ENCODE measurements at places on chromosomes 7 and 10. TPM values are rescaled to one million over a fixed set of nuclear protein-coding genes. Genes with fewer than 3 reads are reported as not detected.

DNA sequence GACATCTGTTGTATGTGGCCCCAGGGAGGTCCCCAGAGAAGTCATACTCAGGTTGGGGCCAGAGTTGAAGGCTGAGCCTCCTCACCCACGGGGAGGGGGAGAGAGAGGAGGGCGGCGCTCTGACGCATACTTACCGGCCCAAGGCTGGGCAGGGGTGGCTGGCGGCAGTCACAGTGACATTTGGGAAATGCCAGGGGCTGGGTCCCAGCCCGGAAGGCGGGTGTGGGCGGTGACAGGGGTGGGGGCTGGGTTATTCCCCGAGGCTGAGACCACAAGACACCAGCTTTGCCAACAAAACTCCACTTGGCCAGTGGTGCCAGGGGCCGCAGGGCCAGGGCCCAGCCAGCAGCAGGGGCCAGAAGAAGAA lies 41.1 kb downstream of the RASGEF1A start:
- peaks cover 22% of the 10 kb centered on the region for H3K27me3 ChIP-seq
- no peaks in the 10 kb centered on the region for H3K36me3 ChIP-seq
- no peak overlapping the region for H3K4me3 ChIP-seq
- peaks cover 25% of the 10 kb centered on the region for H3K4me1 ChIP-seq
- DNase-seq = peak; percentile 10

The EXOSC1 gene
- 27.1 TPM for total RNA-seq

GRCh38 chr7:7698930-7699329 lies 19.5 kb downstream of the RPA3 start:
- no peak overlapping the region for H3K4me3 ChIP-seq
- H3K4me1 ChIP-seq = peaks cover 27% of the 10 kb centered on the region
- no peaks in the 10 kb centered on the region for H3K27me3 ChIP-seq
- no peak overlapping the region for H3K27ac ChIP-seq
- no peak for DNase-seq

GRCh38 chr7:50037086-50037485 lies 56.0 kb downstream of the ZPBP start:
- H3K27me3 ChIP-seq = no peaks in the 10 kb centered on the region
- no peak for DNase-seq
- no peaks in the 10 kb centered on the region for H3K36me3 ChIP-seq

DNA sequence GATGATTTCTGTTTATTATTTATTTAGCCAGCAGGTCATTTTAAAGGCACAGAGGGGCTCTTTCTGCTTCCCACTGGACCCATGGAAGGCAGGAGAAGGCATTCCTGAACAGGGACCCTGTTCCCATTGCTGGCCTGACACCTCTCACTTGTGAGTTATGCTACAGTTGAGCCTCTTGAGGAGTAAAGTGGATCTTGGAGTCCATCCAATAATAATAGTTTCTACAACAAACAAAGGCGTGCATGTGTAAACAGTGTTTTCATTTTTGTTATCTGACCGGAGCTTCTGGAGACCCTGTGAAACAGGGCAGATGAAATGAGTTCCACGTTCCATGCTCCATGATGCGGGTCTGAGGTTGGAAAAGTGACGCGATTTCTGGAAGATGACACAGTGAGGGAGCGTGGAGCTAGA lies 127.3 kb upstream of the HABP2 start:
- H3K4me3 ChIP-seq = no peak overlapping the region
- no peaks in the 10 kb centered on the region for H3K27me3 ChIP-seq
- no peak for DNase-seq
- peaks cover 6% of the 10 kb centered on the region for H3K36me3 ChIP-seq
- no peaks in the 10 kb centered on the region for H3K4me1 ChIP-seq

The STEAP4 gene
- not detected for total RNA-seq

DNA sequence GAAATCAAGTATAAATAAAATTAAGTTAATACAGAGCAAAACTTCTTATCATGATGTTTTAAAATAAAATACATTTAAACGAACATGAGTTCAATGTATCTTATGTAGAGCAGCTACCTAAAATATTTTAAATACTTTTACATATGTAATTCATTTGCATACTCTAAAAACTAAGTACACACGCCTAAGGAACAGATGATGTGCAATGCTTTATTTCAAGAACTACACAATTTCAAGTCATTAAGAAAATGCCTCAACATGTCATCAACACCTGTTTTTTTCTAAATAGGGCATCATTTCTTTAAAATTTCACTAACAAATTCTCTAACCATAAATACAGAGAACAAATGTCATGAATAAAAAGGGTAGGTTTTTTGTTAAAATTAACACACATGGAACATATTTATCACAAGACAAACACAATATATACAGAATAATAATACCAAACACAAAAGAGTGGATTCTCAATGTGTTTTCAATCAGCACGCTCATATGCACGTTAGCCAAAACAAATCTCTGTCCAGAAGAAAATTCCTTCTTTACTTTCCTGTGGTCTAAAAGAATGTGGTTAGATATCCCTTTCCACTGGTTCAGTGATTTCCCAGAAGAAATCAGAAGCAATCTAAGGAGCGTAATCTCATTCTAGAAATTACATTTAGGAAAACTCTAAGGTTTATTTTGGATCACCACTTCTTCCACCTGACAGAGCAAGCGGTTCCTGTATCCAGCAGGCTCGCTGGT lies 73.0 kb upstream of the PFKP start:
- no peaks in the 10 kb centered on the region for H3K4me1 ChIP-seq
- no peaks in the 10 kb centered on the region for H3K27me3 ChIP-seq
- peaks cover 9% of the 10 kb centered on the region for H3K36me3 ChIP-seq
- no peak overlapping the region for H3K27ac ChIP-seq

The METTL27 gene
- total RNA-seq = 2.9 TPM

DNA sequence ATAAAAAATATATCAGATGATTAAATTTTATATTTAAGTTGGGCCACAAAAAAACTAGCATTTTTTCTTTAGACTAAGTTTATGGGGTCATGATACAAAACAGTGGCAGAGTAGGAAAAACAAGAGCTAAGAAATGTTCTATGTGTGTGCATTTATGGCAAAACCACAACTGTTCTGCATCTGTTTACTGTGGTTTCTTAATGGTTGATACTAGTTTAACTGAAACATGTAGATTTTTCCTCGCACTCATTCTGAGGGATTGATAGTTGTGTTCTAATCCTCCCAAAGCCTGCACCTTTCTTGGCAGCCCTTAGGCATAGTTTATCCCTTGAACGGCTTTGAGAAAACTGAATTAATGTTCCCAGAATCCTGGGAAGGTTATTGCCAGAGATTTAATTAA lies 66.6 kb upstream of the PHYHIPL start:
- H3K27ac ChIP-seq = no peak overlapping the region
- no peak overlapping the region for H3K4me3 ChIP-seq
- H3K4me1 ChIP-seq = peaks cover 9% of the 10 kb centered on the region
- no peaks in the 10 kb centered on the region for H3K36me3 ChIP-seq

The CNNM1 gene
- total RNA-seq = 0.10 TPM

The LARP4B gene
- 65.6 TPM for total RNA-seq

The HMX2 gene
- total RNA-seq = not detected

DNA sequence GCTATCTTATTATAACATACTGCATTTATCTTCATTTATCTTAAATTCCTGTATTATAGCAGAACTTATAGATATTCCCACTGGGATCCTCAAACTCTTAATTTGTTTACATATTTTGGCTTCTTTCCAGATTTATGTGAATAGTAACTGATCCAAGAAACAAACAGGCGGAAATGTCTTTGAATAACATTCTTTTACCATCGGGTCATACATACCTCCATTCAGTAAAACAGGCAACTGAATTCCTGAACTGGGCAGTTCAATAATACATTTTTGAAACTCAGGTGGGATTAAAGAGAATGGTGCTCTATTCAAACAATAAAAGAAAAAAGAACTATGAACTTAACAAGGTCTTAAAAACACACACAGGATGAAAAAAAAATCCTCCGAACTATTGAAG lies 337.4 kb downstream of the CRPPA start:
- H3K36me3 ChIP-seq = no peaks in the 10 kb centered on the region
- H3K4me1 ChIP-seq = no peaks in the 10 kb centered on the region
- no peak for DNase-seq
- no peak overlapping the region for H3K27ac ChIP-seq
- no peak overlapping the region for H3K4me3 ChIP-seq

- no peak for DNase-seq
- no peaks in the 10 kb centered on the region for H3K27me3 ChIP-seq
- H3K4me3 ChIP-seq = no peak overlapping the region
- peak overlapping the region; percentile 80 for H3K27ac ChIP-seq
- H3K36me3 ChIP-seq = no peaks in the 10 kb centered on the region
- peaks cover 2% of the 10 kb centered on the region for H3K4me1 ChIP-seq
Measured at GRCh38 chr7:18680576-18680975, 185.0 kb downstream of the HDAC9 start.

- no peak overlapping the region for H3K27ac ChIP-seq
- no peak overlapping the region for H3K4me3 ChIP-seq
- DNase-seq = no peak
- H3K36me3 ChIP-seq = peaks cover 15% of the 10 kb centered on the region
Measured at GRCh38 chr7:27157702-27158431, 1.4 kb upstream of the HOXA7 start.

- DNase-seq = no peak
- no peak overlapping the region for H3K4me3 ChIP-seq
- H3K27ac ChIP-seq = no peak overlapping the region
- H3K27me3 ChIP-seq = no peaks in the 10 kb centered on the region
Measured at GRCh38 chr10:110840225-110840922, 31.4 kb upstream of the PDCD4 start.

The CLDN4 gene
- 0.54 TPM for total RNA-seq

GRCh38 chr10:47112612-47113011 lies 187.4 kb upstream of the GDF10 start:
- H3K36me3 ChIP-seq = no peaks in the 10 kb centered on the region
- no peak for DNase-seq
- H3K4me3 ChIP-seq = no peak overlapping the region
- H3K27ac ChIP-seq = no peak overlapping the region
- no peaks in the 10 kb centered on the region for H3K4me1 ChIP-seq

The C10orf62 gene
- total RNA-seq = not detected

DNA sequence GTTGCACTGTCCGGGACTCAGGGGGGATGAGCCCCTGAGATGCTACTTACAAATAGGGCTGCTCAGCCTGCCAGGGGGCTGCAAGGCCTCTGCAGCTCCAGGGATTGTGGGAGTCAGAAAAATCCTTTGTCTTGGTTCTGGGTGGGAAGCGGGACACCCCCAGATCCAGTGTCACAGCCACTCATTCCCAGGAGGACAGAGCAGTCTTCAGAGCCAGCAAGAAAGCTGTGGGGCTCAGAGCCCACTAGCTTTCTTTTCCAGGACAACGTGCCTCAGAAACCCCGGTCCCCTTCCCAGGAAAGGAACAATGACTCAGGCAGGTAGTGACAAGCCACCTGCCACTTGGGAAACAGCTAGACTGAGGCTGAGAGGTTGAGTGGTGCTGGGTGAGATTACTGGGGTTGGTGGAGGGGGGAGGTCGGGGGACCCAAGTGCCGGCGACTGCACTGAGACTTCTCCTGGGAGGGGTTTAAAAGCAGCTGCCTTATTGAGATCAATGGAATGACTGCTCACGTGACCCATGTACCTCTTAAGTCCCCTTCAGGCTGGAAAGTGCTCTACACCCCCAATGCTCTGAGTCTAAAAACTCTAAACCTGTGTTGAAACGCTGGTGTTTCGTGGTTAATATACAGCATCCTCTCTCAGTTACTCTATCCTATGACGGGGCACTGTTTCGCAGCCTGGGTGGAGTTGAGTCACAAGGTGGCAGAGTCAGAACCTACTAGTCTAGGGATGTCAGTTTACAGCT lies 123.6 kb downstream of the UBE2H start:
- no peak overlapping the region for H3K4me3 ChIP-seq

DNA sequence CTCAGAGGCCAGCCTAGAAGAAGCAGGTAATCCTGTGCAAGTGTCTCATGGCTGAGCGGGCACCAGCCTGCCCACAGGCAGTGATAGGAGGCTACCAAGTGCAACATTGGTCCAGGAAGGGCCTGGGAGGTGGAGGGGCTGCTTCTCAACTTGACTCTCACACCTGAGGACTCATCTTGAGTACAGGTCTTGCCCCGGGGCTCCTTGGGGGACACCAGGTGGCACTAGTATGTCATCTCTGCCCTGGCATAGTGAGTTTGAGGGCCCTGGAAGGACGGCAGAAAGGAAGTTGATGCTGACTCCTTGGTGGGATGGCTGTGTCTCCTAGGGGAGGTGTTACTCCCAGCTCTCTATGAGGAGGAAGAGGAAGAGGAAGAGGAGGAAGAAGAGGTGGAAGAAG lies 2.3 kb downstream of the CCDC136 start:
- DNase-seq = no peak
- H3K4me1 ChIP-seq = peaks cover 11% of the 10 kb centered on the region
- H3K36me3 ChIP-seq = peaks cover 26% of the 10 kb centered on the region

DNA sequence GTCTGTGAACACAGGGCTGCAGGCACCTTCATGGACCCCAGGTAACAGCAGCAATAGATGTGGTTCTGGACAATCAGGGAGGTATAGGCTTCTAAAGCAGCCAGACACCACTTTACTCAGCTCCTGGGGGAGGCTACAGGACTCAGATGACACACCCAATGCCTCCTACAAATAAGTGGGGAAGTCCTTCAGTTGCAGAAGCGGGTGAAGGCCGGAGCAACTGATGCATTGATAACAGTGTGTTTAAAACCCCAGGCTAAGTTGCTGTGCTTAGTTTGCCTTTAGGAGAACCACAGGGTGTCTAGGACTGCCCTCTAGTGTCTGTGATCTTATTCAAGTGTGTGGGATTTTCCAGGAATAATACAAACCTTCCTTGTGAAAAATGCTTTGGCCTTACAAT lies 5.9 kb upstream of the ITGA8 start:
- H3K27me3 ChIP-seq = peaks cover under 1% of the 10 kb centered on the region
- no peak overlapping the region for H3K27ac ChIP-seq
- no peak for DNase-seq

- H3K27ac ChIP-seq = no peak overlapping the region
- no peak for DNase-seq
- H3K4me1 ChIP-seq = no peaks in the 10 kb centered on the region
- no peaks in the 10 kb centered on the region for H3K36me3 ChIP-seq
- no peaks in the 10 kb centered on the region for H3K27me3 ChIP-seq
Measured at GRCh38 chr10:56745490-56745889, 384.4 kb upstream of the ZWINT start.

GRCh38 chr7:148204639-148205304 lies 385.8 kb upstream of the C7orf33 start:
- H3K4me1 ChIP-seq = no peaks in the 10 kb centered on the region
- no peak overlapping the region for H3K4me3 ChIP-seq
- H3K27ac ChIP-seq = no peak overlapping the region

All from glutamatergic neuron (in vitro differentiated cells).